ENCODE measurements at places on chromosomes 3 and 15.

DNA sequence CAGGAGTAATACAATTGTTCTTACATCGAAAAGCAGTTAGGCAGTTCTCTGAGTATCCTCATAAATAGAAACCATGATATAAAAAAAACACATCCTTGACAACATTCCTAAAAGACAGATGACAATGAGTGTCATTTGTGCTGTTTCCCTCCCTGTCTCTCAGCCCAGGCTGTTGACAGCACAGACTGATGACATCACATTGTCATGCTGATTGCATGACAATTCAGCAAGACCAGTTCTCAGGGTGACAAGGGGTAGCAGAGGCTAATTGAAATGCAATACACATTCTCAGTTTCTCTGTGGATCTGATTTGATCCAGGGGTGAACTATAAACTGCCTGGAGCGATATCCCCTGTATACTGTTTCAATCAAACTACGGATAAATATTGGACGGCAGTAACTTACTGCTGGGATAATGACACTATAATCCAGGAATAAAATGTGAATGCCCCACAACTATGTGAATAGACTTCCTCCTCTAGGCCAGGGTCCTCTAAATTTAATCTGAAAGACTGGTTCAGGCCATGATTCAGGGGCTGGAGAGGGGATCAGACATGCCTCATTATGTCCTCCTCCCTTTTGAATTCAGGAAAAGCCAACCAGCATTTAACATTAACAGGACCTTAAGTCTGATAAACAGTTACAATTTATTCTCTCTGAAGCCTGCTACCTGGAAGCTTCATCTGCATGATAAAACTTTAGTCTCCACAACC, 16.7 kb upstream of the EIF1B start:
- DNase-seq, result no peak

DNA sequence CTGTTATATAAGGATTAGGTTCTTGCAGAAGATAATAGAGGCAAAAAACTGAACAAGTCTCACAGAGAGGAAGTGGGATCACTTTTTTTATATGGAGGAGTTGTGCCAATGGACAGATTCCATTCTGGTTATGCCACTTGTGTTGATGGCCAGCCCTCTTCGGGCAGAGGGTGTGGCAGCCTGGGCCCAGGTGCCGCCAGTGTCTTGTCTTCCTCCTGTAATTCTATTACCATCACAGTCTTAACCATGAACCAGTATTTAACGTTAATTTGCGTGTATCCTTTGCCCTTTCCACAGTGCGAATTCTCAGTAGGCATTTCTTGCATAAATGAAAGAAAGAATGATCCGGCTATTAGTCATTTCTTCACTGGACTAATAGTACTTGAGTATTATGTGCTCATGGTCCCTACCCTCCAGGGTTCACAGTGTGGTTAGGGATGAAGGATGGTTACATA, 7.0 kb upstream of the USP4 start:
- DNase-seq, result no peak

DNA sequence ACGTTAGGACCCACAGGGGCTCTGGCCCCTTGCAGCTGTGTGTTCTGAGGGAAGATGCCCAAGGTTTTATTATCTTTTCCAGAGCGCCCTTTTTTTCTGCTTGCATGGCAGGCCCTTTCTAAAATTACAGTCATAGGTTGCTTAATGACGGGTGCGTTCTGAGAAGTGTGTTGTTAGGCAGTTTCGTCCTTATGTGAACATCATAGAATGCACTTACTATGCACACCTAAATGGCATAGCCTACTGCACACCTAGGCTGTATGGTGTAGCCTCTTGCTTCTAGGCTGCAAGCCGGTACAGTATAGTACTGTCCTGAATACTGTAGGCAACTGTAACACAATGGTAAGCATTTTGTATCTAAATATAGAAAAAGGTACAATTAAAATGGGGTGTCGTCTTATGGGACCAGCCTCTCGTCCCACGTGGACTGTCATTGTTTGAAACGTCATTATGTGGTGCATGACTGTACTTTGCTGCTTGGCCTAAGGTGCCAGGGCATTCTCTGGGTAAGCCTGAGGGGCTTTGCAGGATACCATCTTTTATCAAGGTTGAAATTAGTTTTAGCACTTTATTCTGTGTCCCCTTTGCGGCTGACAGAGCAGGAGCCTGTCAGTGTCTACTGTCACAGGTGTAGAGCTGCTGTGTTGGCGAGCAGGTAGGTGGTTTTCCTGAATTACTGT, 10.9 kb downstream of the KLF13 start:
- DNase-seq, result no peak

DNA sequence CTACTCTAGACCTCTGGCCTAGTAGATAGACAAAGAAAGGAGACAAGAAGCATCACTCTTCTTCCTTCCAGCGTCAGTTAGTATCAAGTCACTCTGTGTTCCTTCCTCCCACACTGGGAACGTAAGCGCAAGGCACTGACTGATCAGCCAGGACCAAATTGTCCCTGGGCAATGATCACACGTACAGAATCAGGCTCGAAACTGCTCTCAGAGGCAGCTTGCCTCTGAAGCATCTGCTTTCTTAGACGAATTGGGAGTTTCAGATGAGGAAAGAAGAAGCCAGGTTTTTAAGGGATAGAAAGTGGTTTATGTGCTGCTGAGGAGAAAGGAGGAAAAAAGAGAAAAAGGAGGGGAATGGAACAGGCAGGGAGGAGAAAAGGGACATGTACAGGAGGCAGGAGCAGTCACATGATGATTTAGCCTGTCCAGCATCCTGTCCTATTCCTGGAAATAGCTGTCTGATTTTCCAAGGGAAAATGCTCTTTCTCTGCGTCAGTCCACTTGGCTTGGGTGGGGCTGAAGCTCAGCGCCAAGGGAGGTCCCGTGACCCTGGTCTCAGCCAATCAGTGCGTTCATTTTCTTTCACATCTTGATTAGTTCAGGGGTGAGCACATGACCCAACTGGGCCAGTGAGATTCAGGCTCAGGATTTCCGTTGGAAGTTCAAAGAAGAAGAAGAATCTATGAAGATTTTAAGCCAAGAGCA, 102.0 kb upstream of the PRICKLE2 start:
- no peak for DNase-seq

DNA sequence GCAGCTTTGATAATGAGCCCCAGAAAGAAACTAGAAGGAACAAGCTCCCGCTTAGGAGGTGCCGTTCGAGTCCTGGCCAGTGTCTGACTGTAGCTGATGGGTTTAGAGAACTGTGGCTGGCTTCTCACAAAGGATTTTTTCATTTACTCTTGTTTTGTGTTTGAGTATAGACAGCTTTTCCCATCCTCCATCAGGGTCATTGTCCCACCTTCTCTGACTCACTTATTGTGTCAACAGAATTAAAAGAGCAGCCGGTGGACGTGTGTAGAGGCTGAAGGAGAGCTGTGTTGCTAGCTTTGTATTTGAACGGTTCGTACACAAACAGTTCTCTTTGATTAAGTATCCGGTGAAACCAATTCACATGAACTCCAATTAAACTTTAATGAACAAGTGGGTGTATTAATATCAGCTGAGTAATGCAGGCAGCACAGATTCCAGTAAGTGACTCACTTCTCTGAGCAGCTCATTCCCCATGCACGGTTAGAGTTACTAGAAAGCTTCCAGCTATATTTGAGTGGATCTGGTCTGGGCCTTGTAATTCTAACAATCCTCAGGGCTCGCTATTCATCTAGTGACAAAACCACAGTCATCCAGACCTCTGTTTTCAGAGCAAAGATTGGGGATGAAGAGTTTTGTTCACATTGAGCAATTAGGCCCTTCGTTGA, 141.0 kb downstream of the LPP start:
- DNase-seq, result no peak

Measured in stimulated activated CD8-positive, alpha-beta memory T cell treated with anti-CD3 and anti-CD28 coated beads, Interleukin-4, amount 100 ng/mL, for 1 hour (primary cell).